ENCODE measurements at places on chromosomes 13 and 19.
A peak's percentile ranks its signal among the peaks of the same experiment; 100 is the strongest.

GRCh38 chr19:51295382-51296126 lies 15.9 kb upstream of the IGLON5 start:
- no peak for DNase-seq

DNA sequence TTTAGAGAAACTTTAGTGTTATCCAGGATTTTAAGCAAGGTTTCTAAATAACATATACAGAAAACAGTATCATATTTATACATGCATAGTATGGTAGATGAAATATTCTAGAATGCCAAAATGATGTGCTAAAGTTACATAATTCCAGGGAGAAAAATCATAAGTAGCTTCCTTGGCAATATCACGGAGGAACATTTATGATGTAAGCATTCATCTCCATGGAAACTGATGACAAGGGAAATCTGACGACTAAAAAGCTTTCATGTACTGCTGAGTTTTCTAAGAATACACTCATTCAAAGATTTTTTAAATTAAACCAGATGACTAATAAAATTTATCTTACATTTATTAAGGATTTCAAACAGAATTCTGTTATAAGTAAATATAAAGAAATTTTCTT lies 4.7 kb downstream of the TEX30 start:
- DNase-seq, result no peak

DNA sequence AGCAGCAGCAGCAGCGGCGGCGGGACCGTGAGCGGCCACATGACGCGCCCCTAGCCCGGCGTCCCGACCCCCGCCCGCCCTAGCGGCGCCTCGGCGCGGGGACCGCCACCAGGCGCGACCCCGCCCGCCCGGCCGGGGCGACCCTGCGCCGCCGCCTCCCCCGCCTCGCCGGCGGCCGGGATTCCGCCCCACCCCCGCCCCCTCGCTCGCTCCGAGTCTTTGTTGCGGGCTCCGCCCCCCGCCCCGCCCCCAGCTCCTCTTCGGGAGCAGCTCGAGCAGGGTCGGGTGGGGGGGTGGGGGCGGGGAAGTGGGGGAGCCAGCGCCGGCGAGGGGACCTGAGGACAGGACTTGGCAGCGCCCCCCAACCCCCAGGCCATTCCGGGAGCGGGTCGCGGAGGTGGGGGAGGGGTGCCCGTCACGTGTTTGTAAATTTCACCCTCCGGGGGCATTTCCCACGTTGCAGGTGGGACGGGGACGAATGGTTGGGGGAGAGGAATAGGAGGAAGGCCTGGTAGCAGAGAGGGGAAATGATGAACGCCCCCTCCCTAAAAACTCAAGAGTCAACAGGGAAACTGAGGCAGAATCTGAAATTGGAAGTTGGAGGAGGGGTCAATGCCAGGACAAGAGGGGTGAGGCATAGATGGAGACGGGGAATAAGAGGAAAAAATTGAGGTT lies at the start of gene OLFM2:
OLFM2 (minus strand) TSS at position 190 of the 675 bp plus-strand sequence; CDS start at position 41, 149 bp downstream.
- no peak for DNase-seq

- no peak for DNase-seq
Measured at GRCh38 chr19:32887572-32888215, 18.1 kb upstream of the SLC7A9 start.

DNA sequence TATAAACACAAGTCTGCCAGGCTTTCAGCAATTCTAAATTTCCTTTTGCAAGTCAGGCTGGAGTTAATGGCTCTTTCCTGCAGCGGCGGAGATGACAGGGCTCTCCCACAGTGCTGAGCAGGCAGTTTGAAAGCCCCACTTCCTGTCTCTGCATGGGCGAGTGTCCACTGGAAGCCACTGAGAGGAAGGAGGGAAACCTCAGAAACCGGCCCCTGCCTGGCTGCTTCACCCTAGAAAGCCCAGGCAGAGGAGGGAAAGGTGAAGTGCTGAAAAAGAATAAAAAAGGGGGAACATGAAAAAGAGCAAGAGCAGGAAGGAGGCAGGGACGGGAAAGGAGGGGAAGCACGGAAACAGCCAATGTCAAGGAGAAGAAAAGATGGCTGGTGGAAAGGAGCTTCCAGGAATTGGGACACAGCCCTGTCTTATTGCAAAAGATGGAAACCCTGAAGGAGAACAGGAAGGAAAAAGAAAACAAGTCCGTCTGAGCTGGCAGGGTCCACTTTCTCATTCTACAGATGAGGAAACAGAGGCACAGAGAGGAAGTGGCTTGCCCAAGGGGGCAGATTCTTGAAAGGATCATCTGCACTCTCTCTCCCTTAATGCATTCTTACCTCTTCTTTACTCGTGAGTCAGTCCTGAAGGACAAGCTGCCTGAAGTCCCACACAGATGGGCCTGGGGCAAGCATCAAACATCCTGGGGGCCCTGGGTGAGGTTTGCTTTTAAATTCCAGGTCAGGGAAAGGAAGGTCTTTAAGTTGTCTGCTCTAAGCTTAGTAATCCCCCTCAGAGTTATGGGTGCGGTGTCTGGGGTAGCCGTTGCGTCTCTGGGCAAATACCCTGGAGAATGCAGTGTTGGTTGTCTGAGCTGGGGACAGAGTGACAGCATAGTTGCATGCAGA lies 38.8 kb upstream of the ALOX5AP start:
- no peak for DNase-seq

- no peak for DNase-seq
Measured at GRCh38 chr19:13507053-13507611, 853 bp upstream of the CACNA1A start.

DNA sequence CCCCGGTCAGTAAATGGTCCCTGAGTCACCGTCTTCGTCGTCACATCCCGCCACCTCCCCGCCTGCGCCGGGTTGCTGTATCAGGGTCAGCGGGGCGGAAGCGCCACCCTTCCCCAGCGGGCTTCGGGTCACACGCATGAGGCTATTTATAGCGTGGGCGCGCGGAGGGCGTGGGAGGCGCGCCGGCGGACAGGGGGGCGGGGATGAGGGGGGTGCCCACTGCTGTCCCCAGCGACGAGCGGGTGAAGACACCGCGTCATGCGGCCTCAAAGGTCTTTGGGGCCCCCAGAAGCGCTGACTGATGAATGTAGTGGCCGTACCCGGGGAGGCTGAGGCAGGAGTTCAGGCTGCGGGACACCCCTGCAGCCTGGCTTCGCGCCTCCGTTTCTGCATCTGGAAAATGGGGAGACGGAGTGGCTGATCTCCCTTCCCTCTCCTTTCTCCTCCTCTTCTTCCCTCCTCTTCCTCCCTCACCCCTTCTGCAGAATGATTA lies 7.9 kb downstream of the UNC13A start:
- no peak for DNase-seq

GRCh38 chr19:18000480-18000914 lies 7.5 kb upstream of the ARRDC2 start:
- no peak for DNase-seq

GRCh38 chr19:13859361-13859880 lies 17.5 kb upstream of the NANOS3 start:
- DNase-seq, result no peak

DNA sequence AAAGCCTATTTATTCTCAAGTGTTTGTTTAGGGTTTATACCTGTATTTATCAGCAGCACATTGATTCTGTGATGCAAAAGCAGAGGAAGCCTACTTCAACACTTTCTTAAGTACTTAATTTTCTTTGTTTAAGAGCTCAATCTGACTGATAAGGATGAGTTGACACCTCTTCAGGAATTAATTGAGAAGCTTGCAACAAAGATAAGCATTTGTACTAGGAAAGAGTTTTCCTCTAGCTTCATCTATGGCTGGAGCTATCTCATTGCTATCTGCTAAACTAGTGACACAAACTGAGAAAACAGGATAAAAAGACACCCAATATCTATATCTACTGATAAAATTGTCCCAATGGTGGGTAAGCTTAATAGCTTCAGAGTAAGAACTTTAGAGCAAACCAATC lies 170.1 kb upstream of the SLITRK6 start:
- DNase-seq, result no peak

- no peak for DNase-seq
Measured at GRCh38 chr19:57615346-57615745, 1.3 kb downstream of the ZNF134 start.

- DNase-seq, result no peak
Measured at GRCh38 chr13:102369302-102369701, 32.5 kb downstream of the FGF14 start.

DNA sequence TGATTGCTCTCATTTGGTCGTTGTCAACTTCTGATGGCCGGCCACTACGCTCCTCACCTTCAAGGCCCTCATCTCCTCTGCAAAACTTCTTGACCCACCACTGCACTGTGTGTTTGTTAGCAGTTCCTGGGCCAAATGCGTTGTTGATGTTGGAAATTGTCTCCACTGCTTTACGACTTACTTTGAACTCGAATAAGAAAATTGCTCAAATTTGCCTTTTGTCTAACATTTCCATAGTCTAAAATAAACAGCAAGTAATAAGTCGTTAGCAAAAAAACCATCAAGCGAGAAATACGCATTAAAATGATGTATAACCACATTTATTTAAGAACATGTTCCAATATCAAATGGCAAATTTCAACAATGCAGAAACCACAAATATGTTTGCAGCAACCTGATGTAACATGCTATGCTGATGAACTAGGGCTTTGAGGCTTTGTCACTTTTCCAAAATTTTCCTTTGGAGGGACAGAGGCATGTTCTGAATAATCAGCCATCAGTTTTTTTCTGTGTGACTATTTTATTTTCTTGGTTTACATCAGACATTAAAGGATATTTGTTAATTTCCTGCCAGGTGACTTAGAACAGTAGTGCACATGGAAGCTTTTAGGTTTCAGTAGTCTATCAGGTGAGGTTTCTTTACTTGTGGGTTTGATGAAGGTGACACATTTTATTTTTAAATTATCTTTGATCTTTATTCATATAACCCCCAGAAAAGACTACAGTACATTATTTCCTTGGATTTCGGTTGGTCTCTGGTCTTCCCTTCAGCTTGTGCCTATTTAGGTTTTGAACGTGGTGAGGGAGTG lies 74.7 kb upstream of the TEX29 start:
- DNase-seq, result no peak

DNA sequence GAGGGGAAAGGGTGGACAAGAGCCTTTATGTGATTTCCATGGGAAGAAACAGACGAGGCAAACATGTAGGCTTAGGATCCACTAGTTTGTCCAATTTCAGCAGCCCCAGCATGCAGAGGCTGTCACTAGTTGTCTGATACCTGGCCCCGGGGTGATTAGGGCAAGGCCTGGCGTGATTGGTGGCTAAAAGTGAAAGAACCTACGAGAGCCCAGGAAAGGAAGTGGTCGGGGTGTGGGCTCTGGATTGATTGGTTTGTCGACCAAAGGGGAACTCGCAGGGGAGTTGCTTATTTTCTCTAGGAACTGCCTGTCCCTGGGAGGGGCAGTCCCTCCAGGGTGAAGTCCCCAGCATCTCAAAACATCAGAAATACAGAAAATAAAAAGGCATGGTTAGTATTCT lies 64.2 kb upstream of the UQCRFS1 start:
- DNase-seq, result peak; percentile 12

DNA sequence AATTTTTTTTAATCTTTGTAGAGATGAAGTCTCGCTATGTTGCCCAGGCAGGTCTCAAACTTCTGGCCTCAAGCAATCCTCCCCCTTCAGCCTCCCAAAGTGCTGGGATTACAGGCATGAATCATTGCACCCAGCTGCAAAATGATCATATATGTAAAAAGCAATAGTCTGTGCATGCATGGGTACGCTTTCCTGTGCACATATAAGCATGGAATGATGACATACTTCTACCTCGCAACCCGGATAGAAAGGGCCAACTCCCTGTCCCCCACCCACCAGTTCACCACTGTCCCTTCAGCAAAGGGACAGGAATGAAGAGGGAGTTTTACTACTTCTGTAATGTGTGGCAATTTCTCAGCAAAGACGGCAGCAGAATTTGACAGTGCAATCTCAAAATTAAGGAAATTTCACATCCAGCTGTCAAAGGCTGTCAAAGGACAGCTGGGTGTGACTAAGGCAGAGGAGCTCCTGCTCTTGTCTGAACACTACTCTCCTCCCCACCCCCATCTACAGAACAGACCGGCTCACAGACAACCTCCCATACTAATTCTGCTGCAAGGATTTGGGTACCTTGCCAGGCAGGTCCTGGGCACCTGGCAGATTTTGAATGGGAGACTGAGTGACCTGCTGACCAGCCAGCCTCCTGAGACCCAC lies 95.6 kb downstream of the TSHZ3 start:
- no peak for DNase-seq

- DNase-seq, result no peak
Measured at GRCh38 chr19:55489711-55490477, 1.7 kb downstream of the SSC5D start.

DNA sequence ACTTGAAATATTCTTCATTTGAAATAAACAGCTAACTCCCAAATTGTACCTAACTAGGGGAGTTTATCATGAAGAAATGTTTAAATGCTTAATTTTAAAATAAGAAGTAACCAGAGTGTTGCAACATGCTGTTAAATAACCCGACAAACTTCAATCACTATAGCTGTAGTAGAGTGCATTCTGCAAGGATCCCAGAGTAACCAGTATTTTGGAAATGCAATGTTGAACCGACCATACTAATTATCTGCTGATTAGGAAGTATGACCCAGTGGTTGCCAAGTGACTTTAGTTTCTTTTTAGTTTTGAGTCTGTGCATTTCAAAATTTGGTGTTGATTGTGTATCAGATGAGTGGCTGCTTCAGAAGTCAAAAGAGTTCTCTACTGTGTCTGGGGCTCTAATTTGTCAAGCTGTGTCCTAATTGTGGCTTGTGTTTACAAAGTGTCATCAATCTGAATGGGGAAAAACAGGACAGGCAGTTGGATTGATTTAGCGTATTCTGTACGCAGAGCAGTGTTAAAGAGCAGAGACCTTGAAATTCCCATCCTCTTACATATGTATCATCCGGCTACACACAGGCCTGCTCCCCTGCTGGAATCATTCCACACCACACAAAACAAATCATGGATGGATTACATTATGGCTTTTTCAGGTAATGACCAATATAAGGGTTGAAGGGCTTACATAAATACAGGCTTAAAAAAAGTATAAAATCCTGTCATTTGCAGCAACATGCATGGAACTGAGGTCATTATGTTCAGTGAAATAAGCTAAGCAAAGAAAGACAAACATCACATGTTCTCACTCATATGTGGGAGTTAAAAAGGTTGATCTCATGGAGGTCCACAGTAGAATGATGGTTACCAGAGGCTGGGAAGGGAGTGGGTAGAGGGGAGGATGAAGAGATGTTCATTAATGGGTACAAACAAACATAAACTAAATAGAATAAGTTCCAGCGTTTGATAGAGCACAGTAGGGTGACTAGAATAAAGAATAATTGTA lies 351.5 kb downstream of the KLF12 start:
- no peak for DNase-seq

DNA sequence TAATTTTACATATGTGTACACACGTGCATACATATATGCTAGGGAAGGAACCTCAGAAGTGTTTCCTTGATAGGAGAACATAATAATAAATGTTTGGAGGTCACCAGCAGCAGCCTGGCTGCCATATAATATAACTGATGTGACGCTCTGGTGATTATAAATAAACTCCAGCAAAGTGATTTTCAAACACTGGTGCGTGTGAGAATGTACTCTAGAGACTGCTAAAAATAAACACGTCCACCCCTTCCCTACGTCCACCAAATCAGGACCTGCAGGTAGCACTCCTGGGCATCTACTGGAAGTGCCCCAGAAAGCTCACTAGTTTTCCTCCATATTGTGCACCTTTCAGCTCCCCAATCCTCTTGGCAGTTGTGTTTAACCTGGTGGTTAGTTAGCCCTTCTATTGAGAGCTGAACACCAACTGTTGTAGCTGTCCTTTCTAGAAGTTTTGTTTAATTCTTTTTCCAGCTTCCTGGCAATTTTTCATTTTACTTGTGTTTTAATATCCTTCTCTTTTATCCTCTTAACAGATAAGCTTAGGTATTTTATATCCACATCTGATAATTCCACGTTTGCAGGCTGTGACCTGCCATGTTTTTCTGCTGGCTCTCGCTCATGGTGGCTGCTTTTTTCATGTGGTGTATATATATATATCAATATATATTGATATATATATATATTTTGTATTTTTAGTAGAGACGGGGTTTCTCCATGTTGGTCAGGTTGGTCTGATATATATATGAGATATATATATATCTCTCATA lies 13.0 kb downstream of the OPA3 start:
- no peak for DNase-seq

All from effector CD4-positive, alpha-beta T cell (primary cell).